Panc1 (cell line): ENCODE measurements at places on chromosomes 11 and 22. TPM values are rescaled to one million over a fixed set of nuclear protein-coding genes. Genes with fewer than 3 reads are reported as not detected.

The ZC3H12C gene
- 13.5 TPM for total RNA-seq

DNA sequence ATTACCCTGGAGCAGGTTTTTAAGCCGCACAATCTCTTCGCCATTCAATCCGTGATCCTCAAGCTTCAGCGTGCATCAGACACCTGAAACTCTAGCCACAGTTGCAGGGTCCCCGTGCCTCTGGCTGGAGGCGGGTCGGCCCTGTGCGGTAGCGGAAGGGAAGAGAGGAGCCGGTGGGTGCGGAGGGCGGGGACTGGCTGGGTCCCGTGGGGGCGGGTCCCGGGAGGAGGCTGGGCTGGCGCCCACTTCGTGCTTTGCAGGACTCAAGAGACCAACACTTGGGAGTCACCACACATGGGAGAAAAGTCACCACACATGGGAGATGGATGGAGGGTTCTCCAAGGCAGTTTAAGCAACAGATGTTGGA is 772 bp downstream of the C22orf15 start:
- DNase-seq = no peak

DNA sequence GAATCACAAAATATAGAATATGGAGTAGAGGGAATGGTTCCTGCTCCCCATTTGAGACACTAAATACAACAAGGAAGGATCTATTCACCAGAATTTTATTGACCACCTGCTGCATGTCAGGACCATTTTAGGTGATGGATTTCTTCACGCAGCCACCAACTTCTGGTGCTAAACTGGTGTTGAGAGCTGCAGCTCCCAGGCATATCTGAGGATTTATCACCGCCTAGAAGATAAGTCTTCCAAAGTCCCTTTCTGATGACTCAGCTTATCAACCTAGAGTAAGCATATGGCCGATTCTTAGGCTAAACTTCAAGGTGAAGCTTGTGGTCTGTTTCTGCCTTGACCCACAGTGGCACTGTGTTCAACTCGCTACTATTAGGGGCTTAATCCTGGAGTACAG is 6.7 kb downstream of the DDI1 start:
- no peak for DNase-seq

DNA sequence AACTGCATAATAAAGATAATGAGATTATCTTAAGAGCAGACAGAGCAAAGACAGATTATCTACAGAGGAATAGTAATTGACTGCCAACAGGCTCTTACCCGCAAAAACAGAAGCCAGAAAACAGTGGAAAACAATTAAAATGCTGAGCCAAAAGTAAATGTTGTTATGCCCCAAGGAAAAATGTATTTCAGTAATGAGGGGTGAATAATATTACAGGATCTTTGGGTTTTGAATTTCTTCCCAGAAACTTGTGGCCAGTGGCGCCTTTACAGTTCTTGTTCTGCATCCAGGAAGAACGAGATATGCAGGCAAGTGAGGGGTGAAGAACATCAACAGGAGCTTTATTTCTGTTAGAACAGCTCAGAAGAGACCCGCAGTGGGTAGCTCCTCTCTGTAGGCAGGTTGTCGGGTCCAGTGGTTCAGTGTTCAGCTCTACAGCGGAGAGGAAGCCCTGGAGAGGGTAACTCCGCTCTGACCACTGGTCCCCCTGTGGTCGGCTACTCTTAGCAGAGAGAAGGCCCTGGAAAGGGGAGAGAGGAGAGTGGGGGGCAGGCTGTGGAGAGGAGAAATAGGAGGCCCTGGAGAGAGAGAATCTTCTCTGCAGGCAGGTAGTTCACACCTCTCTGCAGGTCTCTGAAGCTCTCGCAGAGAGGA is 51.8 kb upstream of the SC5D start:
- DNase-seq = no peak

DNA sequence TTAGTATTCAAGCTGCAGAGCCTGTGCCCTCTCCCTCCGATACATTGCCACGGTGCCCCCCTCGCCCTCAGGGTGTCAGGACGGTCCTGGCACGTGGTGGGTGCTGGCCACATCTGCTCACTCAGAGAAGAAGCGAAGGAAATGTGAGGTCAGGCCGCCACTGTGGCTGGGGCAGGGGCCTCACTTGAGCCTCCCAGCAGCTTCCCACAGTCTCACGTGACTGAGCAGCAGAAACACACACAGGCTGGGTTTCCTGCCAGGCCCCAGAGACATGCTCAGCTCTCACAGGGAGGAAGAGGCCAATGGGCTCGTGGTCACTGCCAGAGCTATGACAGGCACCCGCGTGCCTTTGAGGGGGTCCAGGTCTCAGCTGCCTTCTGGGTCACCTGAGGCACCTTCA is 37.9 kb upstream of the PRR5 start:
- DNase-seq = no peak

- DNase-seq = no peak
Observed at GRCh38 chr22:26479043-26479791, 4.4 kb downstream of the HPS4 start.

DNA sequence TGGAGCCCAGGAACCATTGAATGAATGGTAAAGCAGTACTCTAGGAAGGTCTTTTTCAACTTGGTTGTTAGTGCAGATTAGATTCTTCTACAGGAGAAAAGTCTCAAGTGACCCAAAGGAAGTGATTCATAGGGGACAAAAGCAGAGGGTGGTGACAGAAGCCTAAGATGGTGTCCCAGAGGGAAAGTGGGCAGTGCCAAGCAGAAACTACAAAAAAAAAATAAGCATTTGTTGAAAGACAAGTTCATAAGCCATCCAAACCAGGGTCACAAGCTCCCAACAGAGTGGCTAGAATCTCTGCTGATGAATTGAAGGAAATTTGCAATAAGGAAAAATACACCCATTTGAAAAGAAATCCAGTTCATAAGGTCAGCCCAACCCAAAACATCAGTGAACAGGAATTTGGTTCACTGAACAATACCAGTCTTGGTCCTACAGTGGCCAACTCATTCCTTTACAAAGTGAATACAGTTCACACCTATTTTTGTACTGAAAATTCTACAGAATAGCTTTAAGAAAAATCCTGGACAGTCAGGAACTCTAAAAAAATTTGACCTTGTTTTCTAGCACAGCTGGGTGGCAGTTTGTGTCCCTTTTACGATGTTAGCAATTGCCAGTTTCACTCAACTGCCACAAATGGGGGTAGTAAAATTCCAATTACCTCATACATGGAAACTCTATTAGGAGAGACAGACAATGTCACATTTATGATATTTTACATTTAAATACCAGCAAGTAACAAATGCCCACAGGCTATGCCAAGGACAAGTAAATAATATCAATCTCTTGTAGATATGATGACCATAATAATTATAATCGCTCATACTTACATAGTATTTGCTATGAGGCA is 21.6 kb upstream of the NUP160 start:
- DNase-seq = no peak

GRCh38 chr11:78179459-78180071 is 8.9 kb downstream of the KCTD21 start:
- DNase-seq = no peak

- DNase-seq = peak; percentile 38
Observed at GRCh38 chr11:1693327-1694063, 3.5 kb upstream of the KRTAP5-6 start.

DNA sequence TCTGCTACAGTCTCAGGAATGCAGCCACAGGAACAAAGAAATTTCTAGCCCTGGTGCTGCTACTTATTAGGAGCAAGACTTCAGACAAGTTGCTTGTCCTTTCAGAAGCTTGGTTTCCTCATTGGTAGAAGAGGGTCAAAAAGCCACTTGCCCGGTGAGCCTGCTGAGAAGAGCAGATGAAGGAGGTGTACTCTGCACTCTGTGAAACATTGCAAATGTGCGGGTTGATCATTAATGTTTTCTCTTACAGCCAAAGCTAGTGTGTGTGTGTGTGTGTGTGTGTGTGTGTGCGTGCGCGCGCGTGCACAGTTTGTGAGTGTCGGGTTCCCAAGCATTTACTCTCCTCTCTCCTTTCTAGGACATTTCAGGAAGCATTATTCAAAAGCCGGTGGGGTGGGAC is 86.3 kb upstream of the NNMT start:
- no peak for DNase-seq

GRCh38 chr22:24003887-24004286 is 1.4 kb downstream of the GSTT4 start:
- no peak for DNase-seq

DNA sequence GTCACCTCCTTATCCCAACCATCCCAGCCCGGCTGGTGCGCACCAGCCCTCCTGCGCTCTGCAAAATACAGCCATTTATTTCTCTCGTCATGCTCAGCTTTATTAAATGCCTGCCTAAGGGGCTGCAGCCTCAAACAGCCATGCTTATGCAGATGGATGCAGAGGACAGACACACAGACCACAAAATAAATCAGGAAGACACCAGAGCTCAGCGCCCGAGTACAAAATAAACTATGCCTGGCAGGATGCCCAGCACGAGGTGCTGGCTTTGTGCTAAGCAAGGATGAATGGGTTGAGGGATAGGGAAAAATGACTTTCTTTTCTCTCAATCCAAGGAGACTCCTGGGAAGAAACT is 70.5 kb downstream of the RPUSD4 start:
- no peak for DNase-seq

- peak; percentile 51 for DNase-seq
Observed at GRCh38 chr11:10770626-10771254, 19.7 kb downstream of the CTR9 start.
